Activated T-helper 1 cell treated with anti-CD3 and anti-CD28 coated beads, Interleukin-2, amount 50 U/mL, for 16 hours (primary cell): ENCODE measurements at places on chromosomes 16 and 17.

DNA sequence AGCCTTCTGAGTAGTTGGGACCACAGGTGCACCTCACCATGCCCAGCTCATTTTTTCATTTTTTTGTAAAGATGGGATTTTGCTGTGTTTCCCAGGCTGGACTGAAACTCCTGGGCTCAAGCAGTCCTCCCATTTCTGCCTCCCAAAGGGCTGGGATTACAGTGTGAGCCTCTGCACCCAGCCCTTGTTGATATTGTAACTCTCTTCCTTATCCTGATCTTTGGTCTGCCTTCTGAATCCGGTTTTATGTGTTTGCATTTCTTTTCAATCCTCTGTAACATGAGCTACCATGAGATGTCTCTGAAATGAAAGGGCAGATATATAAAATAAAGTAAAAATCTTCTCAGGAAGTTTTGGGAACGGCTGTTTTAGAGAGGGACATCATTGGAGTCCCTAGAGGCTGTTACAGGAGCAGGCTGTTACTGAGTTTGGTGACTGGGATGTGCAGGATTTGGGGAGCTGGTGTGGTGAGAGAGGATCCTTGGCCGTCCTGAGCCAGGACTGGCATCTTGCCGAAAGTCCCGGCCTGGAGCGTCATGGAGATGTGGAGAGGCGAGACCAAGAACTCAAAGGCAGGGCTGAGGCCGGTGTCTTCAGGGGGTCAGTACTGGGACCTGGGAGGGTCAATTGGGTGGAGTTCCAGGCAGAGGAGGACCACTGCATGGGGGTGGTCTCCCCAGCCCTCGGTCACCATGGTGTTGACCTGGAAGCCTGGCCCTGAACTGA lies 39.4 kb downstream of the ATP2C2 start:
- DNase-seq, result no peak

GRCh38 chr17:73856556-73856955 lies 212.3 kb upstream of the SDK2 start:
- DNase-seq, result no peak

DNA sequence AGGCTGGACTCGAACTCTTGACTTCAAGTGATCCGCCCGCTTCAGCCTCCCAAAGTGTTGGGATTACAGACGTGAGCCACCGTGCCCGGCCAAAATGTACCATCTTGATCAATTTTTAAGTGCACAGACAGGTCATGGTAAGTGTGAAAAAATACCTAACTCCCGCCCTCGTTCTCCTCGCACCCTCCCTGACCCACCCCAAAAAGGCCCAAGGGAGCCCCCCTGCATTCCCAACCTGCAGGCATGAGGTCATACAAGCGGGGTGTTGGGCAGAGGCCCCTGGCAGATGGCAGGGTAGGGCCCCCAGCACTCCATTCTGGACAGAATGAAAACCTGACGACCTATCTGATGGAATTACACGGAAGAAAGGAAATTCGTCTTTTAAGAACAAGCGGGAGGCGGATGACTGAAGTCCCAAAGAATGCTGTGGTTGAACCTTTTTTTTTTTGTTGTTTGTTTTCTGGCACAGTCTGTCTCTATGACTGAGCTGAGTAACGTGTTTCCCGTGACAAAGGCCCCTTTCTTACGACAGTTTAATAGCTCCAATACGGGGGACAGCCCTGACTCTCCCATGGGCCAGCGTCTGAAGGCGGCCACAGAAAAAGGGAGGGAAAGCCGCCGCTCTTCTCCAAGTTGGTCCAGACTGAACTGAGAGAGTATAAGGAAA lies 376.4 kb downstream of the SLC39A11 start:
- DNase-seq, result no peak

DNA sequence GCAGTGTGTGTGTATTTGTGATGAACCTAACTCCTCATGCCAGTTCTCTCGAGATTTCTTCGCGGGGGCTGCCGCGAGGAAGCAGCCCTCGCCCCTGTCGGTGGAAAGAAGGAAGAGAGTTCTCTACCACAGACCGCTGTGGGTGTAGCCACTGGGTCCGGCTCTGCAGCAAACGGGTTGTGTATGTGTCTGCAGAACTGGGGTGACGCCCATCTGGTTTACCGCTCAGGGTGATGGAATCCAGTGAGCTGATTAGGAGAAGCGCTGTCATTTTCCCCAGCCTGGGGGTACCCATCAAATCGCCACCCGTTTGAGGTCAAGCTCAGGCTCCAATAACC lies 7.7 kb downstream of the CORO6 start:
- DNase-seq, result no peak

DNA sequence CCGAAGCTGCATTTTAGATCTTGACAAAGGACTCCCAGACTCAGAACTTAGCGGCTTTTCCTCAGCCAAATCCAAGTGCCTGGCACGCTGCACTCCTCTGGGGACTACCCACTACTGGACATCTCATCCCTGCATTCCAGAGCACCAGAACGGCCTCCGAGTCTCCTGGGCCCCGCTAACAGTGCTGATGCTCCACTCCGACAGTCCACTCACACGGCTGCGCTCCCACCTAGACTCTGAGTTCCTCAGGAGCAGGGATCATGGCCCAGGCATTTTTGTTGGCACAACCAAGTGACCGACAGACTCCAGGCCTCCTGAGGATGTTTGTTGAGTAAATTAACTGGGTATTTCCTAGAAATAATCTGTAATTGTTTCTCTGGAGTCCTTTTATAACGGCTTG lies 79.1 kb downstream of the NDEL1 start:
- DNase-seq, result no peak

DNA sequence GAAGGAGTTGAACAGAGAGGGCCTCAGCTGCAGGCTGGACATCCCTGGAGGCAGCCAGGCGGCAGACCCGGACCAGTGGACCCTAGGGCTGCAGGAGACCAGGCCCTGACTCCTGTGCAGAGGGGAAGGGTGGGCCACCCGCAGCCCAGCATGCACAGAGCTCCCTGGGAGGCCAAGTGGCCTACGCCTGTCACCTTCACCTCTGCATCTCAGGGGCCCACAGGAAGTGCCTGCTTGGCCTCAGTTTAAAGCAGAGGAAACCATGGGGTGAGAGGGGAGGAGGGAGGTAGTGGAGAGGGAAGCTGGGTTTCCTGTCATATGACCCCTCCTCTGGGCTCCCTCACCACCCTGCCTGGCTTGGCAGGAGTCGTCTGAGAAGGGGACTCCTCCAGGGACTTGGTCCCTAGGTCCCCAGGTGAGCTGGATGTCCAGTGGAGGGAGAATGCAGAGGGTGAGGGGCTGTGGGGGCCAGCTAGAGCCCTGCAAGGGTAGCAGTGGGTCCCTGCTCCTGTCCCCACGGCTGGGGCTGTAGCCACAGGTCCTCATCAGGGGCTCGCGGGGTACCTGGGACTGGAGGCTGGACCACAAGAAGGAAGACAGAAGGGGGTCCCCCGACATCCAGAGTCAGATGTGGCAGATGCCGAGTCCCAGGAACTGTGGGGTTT lies at the start of gene TMC8:
Gene TMC8 (plus strand): TSS at position 335 of the 665 bp plus-strand sequence. CDS start 818 bp downstream, outside the sequence.
- DNase-seq, result peak; percentile 67

- DNase-seq, result no peak
Measured at GRCh38 chr16:79797486-79797885, 196.9 kb upstream of the MAF start.

DNA sequence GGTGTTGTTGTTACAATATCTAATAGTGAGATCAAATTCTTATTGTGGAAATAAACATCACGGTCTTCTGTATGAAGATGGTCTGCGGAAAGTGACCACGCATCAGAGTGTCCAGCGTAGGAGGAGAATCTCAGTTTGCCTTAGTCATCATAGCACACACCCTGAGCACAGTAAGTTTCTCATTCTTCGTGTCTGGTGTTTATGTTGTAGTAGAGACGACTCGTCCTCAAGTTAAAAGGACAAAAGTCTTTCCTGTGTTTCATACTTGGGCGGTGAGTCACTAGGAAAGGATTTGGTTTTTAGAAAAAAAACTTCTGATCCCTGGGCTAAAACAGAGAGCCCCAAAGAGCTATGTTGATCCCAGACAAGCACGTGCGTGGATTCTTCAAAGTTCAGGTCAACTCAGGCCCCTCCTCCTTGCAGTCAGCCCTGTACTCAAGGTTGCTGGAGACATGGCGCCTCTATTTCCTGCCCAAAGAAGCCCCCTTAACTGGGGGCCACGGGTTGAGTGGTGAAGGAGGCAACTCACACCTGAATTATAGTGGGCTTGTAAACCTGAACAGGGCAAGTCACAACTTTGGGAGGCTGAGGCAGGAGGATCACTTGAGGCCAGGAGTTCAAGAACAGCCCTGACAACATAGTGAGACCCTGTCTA lies 170.4 kb downstream of the ZFHX3 start:
- no peak for DNase-seq

DNA sequence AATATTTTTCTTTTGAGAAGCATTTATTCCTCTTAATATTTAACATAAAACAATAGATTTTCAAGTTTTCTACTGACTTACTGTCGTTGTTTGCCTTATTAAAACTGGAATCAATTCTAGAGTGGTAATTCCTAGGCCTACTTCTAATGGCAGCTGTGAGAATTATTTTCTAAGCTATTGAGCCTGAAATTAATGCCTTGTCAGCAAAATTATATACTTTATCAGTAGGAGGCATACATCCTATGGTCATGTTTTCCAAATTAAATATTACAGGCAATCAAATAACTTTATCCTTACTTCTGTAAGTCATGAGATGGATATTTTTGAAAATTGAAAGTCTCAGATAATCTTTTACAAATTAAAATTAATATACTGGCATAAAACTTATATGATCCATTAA lies 239.1 kb upstream of the CNTNAP4 start:
- no peak for DNase-seq

DNA sequence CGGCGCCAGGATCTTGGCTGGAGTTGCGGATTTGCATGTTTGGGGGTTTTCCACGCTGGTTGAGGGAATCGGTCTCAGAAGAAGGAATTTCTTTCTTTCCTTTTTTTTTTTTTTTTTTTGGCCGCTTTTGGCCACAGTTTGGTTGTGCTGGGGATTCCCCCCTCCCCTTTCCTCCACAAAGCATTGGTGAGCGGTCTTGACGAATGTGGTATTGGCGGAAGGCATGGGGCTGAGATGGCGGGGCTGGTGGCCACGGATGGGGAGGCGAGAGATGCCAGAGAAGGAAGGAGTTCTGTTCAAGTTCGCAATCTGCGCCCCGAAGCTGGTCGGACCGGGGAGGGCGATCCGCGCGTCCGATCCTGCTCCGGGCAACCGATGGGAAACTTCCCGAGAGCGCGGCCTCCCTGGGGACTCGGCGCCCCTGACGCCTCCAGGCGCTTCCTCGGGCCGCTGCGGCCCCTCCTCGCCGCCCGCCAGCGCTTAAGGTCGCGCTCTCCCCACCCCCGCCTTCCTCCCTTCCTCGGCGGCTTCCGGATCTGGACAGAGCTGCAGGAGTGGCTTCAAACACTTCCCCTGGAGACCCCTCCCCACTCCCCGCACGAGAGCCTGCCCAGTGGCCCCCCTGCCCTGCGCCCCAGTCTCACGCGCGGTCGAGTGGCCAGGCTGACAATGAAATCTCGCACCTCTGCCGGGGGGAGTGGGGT lies 43.2 kb downstream of the RAI1 start:
- DNase-seq, result no peak

- DNase-seq, result no peak
Measured at GRCh38 chr17:62681061-62681938, 53.8 kb downstream of the MRC2 start.

DNA sequence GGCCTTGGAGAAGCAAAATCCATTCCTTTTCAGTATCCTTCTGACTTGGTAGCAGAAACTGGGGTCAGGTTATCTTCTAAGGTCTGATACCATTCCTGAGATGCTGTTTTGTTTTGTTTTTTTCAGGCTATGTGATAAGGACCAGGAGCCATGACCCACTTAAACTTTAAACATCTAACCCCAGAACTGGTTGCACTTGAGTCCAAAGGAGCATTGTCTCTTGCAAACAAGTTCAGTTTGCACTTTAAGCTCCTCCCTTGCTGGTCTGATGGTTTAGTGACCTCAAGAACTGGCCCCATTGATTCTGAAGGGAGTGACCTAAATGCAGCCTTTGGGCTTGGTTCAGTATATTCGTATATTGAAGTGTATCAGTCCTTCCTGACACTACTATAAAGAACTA lies 75.2 kb downstream of the ERCC4 start:
- no peak for DNase-seq

DNA sequence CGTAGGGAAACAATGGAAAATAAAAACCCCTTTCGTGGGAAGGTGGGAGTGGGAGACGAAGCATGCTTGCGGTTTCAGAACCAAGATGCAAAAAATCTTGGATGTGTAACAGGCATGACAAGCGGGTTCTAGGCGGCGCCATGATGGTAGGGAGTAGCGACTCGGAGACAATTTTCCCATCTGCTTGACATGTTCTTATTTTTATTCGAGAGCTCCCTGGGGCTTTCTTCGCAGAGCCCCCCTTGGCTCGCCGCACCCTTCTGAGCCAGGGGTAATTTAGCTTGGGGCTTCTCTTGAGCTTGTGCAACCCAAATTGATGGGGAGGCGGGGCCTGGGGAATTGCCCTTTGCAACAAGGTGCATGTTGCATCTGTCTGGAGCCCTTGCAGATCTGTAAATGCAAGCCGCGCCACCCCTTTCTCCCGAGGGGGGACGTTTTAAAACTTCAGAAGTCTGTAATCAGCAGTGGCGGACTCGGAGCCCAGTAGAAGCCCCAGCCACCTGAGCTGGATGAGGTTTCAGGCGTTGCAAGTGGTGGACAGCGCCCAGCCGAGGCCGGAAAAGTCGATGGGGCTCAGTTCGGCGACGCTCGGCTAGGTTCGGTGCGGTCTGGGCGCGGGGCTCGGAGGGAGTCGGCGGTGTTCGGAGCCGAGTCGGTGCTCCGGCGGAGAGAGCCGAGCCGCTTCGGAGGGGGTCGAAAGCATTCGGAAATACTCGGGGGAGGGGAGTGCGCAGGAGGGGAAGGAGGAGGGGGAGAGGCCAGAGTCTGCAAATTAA lies 2.9 kb downstream of the GNAO1 start:
- peak; percentile 50 for DNase-seq

DNA sequence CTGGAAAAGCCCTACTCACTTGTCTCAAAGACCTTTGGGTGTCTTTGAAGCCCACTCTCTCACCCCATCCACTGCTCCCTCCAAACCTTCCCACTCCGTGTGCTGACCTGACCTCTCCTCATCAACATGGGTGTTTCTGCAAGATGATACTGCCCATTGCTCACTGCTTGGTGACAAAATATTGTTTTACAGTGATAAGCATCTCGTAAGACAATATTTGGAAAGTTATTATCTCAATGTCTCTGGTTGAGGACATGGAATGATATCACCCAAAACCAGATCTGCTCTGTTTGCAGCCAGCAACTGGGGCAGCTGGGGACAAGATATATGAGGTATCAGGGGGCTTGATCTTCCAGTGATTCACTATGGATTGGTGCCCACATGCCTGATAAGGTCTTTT lies 195.8 kb downstream of the SALL1 start:
- DNase-seq, result no peak

DNA sequence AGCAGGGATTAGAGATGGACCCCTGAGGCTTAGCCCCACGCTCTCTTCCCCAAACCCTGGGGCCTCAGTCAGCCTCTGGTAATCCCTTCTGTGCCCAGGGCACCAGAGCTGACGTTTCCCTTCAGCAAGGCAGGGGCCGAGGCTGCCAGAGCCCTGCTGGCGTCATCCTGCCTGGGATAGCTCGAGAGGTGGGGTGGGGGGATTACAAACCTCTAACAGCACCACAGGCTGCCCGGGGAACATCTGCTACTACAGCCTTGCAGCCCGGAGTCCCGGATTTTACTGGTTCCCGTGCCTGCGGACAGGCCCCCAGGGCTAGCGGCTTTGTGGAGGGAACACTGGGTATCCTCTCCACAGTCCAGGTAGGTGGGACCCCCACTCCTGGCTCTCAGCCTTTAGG lies at the start of gene AANAT:
Gene AANAT (plus strand): TSS at position 238 of the 400 bp plus-strand sequence. CDS start 1,144 bp downstream, outside the sequence.
- no peak for DNase-seq

GRCh38 chr17:79777894-79778503 lies at the start of gene CBX2:
TSS of gene CBX2 (plus strand) at chr17:79778148. CDS start at chr17:79778236, 88 bp downstream.
- DNase-seq, result peak; percentile 75

GRCh38 chr17:46742565-46743270 lies 75.8 kb downstream of the WNT3 start:
- DNase-seq, result no peak

- no peak for DNase-seq
Measured at GRCh38 chr17:17140590-17140980, 65.5 kb downstream of the PLD6 start.
